Activated naive CD4-positive, alpha-beta T cell treated with anti-CD3 and anti-CD28 coated beads, Interleukin-2, amount 10 ng/mL, durations not matched to agents 7 days and 5 days (primary cell): ENCODE measurements at places on chromosomes 11 and 22.

DNA sequence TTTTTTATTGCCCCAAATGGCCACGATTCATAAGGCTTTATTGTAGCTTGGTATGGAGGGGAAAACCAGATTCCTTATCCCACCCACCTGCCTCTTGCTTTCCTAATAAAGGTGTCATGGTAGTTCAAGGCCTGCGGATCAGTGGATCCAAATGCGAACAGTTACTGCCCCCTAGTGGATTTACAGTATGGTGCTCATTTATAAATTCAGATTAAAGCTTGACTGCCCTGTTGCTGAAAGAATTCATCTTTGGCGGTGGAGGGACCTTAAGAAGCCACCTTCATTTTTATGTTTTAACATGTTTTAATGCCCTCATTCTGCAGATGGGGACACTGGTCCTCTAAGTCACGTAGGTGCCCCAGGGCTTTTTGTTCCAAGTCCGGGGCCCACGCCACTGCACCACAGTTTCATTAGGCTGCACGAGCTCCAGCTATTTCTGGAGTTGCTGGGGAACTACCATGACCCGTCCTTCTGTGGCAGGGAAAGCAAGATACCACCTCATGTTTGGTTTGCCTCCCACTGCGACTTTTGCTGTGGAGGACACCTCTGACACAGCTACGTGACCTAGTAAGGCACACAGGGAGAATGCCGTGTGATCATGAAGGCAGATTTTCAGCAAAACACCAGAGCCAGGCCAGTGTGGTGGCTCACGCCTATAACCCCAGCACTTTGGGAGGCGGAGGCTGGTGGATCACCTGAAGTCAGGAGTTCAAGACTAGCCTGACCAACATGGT lies 15.6 kb upstream of the INCENP start:
- H3K36me3 ChIP-seq: no peaks in the 10 kb centered on the region
- H3K4me3 ChIP-seq: no peak overlapping the region
- DNase-seq: peak; percentile 56
- no peak overlapping the region for H3K27ac ChIP-seq

DNA sequence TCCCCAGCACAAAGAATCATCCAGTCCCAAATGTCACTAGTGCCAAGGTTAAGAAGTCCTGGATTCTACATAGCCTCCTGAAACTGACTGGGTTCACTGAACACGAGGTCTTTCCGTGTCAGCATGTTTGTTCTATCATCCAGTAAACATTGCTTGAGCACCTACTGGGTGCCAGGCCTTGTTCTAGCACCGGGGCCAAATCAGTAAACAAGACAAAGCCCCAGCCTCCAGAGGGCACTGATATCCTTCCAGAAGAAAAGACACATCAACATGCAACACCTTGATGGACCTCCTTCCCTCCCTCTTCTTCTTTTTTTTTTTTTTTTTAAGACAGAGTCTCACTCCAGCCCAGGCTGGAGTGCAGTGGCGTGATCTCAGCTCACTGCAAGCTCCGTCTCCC lies 26.9 kb downstream of the TPST2 start:
- H3K4me1 ChIP-seq: peaks cover 18% of the 10 kb centered on the region
- H3K27me3 ChIP-seq: no peaks in the 10 kb centered on the region
- H3K36me3 ChIP-seq: peaks cover 9% of the 10 kb centered on the region
- no peak overlapping the region for H3K27ac ChIP-seq
- DNase-seq: peak; percentile 42

DNA sequence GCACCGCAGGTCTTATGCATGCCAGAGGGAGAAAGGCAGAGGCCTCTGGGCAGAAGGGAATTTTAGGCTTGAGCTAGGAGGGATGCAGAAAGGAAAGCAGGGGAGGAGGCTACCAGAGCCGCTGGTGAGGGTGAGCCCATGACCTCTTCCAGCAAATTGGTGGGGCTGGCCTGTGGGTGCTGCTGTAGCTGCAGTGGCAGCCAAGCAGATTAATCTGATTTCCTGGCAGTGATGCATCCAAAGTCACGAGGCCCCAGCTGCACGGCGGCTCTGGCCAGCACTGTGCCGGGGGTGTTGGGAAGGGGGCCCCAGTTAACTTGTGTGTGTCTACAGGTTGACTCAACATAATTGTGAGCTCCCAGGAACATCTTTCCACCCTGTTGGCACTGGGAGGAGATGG lies 41.4 kb upstream of the B3GAT1 start:
- no peaks in the 10 kb centered on the region for H3K4me1 ChIP-seq
- no peak overlapping the region for H3K27ac ChIP-seq
- H3K4me3 ChIP-seq: no peak overlapping the region

GRCh38 chr11:118610773-118611432 lies 3.5 kb downstream of the PHLDB1 start:
- H3K36me3 ChIP-seq: no peaks in the 10 kb centered on the region
- peak overlapping the region; percentile 43 for H3K4me3 ChIP-seq
- H3K27ac ChIP-seq: no peak overlapping the region
- H3K27me3 ChIP-seq: peaks cover 81% of the 10 kb centered on the region
- peak; percentile 87 for DNase-seq

DNA sequence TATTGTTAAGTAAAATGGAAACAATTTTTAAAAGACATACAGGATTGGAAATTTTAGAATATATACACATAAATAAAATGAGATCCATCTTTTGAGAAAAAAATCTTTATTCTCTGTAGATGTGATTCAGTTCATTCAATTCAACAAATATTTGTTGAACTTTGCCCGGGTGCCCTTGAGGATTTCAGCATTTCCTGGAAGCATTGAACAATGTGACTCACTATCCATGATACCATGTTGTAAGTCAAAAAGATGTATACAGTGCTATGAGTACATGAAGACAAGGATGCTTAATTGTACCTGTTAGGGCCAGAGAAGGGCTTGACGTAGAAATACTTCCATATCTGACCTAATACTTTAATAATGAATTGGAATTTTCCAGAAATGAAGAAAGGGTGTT lies 353.7 kb downstream of the METTL15 start:
- no peak overlapping the region for H3K27ac ChIP-seq
- H3K4me3 ChIP-seq: no peak overlapping the region
- H3K36me3 ChIP-seq: no peaks in the 10 kb centered on the region
- H3K27me3 ChIP-seq: no peaks in the 10 kb centered on the region
- no peaks in the 10 kb centered on the region for H3K4me1 ChIP-seq

GRCh38 chr11:14340721-14341120 lies 18.3 kb downstream of the RRAS2 start:
- no peak for DNase-seq
- no peak overlapping the region for H3K4me3 ChIP-seq
- peaks cover 54% of the 10 kb centered on the region for H3K36me3 ChIP-seq
- H3K4me1 ChIP-seq: peaks cover 55% of the 10 kb centered on the region
- H3K27me3 ChIP-seq: no peaks in the 10 kb centered on the region
- H3K27ac ChIP-seq: no peak overlapping the region

- no peak overlapping the region for H3K27ac ChIP-seq
- peaks cover 16% of the 10 kb centered on the region for H3K27me3 ChIP-seq
- no peak for DNase-seq
- no peaks in the 10 kb centered on the region for H3K4me1 ChIP-seq
- H3K4me3 ChIP-seq: no peak overlapping the region
- H3K36me3 ChIP-seq: no peaks in the 10 kb centered on the region
Observed at GRCh38 chr11:69327741-69328191, 33.8 kb downstream of the MYEOV start.

DNA sequence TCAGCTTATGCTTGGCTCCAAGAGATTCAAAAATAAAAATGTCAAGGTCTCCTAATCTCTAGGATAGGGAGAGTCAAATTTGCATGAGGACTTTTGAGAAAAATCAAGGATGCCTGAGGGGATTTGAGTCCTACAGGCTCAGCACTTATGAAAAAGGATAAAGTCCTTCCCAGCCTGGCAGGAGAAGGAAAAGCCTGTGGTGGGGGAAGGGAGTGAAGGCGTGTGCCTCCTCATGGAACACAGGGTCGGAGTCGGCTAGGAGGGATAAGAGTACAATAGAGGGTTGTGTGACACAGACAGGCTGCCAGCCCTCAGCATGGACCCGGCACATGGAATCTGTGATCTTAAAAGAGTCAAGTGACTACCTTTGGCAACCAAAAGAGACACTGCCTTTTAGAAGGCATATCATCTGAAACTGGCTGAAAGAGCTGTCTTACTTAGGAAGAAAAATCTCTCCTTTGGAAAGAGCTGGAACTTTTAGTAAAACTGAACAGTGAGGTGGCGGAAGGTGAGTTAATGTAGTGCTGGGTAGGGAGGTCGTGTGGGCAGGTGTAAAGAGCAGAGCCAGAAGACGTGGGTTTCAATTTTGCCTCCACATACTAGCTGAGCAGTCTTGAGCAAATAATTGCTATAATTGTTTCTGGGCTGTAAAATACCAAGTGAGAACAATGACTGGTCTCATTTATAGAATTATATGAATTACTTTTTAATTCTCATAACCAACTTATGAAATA lies 58.8 kb upstream of the RDX start:
- no peak for DNase-seq
- H3K4me3 ChIP-seq: no peak overlapping the region
- H3K4me1 ChIP-seq: no peaks in the 10 kb centered on the region
- H3K36me3 ChIP-seq: no peaks in the 10 kb centered on the region

DNA sequence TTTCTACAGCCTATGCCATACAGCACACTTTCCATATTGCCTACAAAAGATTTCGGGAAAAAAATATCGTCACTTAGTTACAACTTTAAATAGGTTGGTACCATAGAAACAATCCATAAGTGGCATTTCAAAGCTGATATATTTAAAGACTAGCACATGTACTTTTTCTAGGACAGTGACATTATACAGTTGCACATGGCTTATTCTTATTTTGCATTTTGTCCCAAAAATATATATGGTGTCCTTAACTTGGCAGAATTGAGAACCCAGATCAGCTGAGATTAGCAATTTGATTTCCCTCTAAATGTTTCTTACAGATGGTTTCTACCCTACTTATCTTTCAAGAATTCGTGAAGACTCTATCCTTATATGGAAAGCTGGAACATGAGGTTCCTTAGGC lies 3.7 kb upstream of the TFIP11 start:
- peaks cover 33% of the 10 kb centered on the region for H3K4me1 ChIP-seq
- DNase-seq: no peak
- peaks cover 5% of the 10 kb centered on the region for H3K36me3 ChIP-seq
- no peak overlapping the region for H3K4me3 ChIP-seq
- H3K27me3 ChIP-seq: no peaks in the 10 kb centered on the region
- no peak overlapping the region for H3K27ac ChIP-seq

DNA sequence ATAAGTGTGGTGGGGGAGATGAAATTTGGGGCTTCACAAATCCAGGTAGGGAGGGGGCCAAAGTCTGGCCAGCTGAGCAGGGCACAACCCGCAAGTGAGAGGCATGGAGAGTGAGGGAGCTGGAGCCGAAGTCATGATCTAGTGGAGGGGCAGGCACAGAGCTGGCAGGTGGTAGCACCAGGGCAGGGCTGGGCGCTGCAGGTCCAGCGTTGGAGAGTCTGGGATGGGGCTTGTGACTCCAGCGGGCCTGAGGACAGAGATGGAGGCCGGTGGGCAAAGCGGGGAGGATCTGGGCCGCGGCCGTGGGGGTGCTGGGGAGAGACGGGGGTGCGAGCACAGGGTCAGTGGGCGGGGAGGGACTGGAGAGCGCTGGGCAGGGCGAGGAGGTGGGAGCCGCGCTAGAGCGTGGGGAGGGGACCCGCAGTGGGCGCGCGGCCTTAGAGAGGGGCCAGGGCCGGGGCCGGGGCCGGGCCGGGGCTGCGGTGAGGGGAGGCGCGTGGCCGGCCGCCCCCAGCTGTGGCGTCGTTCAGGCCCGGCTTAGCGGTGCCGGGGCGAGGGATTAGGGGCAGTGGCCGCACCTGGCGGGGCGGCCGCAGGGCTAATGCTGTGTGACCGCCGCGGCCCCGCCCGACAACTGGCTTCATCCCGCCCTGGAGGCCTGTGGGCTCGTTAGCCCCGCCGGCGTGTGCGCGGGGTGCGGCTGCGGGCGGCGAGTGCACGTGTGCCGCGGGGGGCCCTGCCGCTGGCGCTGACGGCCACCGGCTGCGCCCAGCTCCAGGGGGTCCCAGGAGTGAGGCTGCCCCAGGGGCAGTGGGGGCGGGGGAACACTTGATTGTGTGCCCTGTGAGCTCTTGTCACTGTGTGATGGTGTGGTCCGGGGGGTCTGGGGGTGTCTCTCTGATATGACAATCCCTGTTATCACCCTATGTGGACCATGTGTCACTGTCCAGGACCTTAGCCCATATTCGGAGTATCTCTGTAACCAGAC lies 23.6 kb upstream of the MYOD1 start:
- DNase-seq: no peak
- no peak overlapping the region for H3K27ac ChIP-seq

DNA sequence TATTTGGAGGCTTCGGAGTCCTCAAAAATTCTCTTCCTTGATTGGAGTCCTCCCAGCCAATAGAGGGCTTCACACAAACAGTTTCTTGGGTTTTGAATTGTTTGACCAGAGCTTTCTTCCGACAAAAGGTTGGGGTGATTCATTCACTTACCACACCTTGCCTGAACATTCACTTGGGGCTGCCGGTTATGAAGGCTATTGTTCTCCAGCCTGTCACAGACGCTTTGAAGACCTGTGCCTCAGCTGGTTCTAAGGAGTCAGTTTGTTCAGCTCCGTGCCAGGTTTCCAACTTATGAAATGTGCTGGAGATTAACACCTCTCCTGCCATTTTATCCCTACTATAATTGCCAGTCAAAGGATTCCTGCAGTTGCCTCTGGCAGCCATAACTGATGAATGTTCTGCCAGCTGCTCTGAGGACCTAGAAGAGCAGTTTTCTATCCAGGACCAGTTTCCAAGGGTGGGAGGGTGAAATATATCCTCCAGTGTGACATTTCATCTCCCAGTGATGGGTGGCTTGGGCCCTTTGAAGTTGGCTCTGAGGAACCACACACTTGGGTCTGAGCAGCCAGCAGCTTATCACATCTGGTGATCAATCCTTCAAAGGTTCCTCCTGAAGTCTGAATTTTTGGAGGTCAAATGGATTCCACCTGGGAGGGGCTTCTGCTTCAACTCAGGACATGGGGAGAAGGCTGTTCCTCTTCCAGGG lies 31.4 kb downstream of the LIMK2 start:
- peaks cover 31% of the 10 kb centered on the region for H3K36me3 ChIP-seq
- no peaks in the 10 kb centered on the region for H3K27me3 ChIP-seq
- DNase-seq: no peak
- no peak overlapping the region for H3K27ac ChIP-seq
- H3K4me3 ChIP-seq: no peak overlapping the region

- no peaks in the 10 kb centered on the region for H3K36me3 ChIP-seq
- H3K4me3 ChIP-seq: no peak overlapping the region
- H3K4me1 ChIP-seq: no peaks in the 10 kb centered on the region
- H3K27ac ChIP-seq: no peak overlapping the region
- no peak for DNase-seq
Observed at GRCh38 chr22:22410121-22410520, 98.4 kb downstream of the ZNF280B start.

GRCh38 chr11:93967258-93967657 lies 53.9 kb upstream of the HEPHL1 start:
- no peaks in the 10 kb centered on the region for H3K27me3 ChIP-seq
- no peak overlapping the region for H3K27ac ChIP-seq
- no peaks in the 10 kb centered on the region for H3K36me3 ChIP-seq
- H3K4me1 ChIP-seq: no peaks in the 10 kb centered on the region
- DNase-seq: no peak

- no peak overlapping the region for H3K27ac ChIP-seq
- H3K36me3 ChIP-seq: no peaks in the 10 kb centered on the region
- no peak overlapping the region for H3K4me3 ChIP-seq
Observed at GRCh38 chr11:83303316-83303715, 17.1 kb upstream of the CCDC90B start.

- no peak overlapping the region for H3K27ac ChIP-seq
- peaks cover 89% of the 10 kb centered on the region for H3K27me3 ChIP-seq
- H3K4me3 ChIP-seq: no peak overlapping the region
- H3K36me3 ChIP-seq: no peaks in the 10 kb centered on the region
Observed at GRCh38 chr22:37428649-37429586, 1.6 kb upstream of the ELFN2 start.
